ENCODE measurements at places on chromosomes 3 and 15.
A peak's percentile ranks its signal among the peaks of the same experiment; 100 is the strongest.

DNA sequence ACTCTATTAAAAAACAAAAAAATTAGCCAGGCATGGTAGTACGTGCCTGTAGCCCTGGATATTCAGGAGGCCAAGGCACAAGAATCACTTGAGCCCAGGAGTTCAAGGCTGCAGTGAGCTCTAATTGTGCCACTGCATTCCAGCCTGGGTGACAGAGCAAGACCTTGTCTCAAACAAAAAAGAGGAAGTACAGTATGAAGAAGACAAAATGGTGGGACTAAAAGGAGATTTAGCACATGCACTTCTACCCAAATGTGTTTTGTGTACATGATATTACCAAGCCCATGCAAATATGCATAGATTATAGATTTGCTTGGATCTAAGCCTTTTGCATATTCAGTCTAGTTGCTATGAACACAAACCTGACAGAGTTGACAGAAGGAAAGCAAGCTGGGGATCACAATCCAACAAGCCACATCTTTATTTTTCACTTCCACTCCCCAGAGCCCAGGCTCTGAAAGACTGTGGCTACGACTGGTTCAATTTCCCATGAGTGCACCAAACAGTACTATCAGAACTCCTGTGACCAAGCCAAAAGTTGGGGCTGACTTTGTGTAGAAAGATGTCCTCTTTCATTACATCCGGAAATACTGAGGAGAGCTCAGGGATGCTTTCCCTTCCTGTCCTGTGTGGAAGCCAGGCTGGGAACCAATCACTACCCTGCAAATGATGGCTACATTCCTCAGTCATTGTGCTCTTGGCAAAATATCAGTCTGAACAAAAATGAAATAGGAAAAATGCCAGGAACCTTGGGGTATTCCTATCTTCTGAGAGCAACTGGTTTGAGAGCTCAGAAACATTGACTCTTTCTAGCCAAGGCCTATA lies 49.4 kb downstream of the TGM4 start:
- DNase-seq, result no peak

DNA sequence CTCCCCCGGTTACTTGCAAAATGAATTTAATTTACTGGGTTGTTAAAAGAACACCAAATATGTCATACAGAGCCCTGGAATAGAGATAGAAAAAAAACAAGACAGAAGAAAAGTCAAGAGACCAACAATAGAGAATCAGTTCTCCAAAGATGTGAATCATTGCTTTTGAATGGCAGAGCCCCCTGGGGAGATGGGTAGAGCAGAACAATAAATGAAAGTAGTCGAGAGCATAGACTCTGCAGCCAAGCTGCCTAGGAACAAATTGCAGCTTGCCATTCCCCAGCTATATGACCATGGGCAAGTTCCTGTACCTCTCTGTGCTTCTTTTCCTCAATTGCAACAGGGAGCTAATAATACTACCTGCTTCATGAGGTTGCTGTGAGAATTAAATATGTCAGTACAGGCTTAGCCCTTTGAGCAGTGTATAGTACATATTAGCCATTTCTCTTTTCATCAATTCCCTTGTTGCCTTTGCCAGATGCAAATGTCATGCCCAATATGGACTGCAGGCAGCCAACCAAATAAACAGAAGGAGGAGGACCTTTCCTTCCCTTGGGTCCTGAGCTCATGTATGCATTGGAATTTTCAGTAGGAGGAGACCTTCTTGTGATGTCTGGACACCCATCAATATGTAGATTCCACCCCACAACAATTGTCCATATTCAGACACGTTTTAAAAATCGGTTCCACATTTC lies 25.0 kb upstream of the BFSP2 start:
- peak; percentile 15 for DNase-seq

- DNase-seq, result no peak
Observed at GRCh38 chr3:66266551-66266950, 45.8 kb downstream of the SLC25A26 start.

- no peak for DNase-seq
Observed at GRCh38 chr3:122941228-122942206, 86.0 kb downstream of the SEMA5B start.

DNA sequence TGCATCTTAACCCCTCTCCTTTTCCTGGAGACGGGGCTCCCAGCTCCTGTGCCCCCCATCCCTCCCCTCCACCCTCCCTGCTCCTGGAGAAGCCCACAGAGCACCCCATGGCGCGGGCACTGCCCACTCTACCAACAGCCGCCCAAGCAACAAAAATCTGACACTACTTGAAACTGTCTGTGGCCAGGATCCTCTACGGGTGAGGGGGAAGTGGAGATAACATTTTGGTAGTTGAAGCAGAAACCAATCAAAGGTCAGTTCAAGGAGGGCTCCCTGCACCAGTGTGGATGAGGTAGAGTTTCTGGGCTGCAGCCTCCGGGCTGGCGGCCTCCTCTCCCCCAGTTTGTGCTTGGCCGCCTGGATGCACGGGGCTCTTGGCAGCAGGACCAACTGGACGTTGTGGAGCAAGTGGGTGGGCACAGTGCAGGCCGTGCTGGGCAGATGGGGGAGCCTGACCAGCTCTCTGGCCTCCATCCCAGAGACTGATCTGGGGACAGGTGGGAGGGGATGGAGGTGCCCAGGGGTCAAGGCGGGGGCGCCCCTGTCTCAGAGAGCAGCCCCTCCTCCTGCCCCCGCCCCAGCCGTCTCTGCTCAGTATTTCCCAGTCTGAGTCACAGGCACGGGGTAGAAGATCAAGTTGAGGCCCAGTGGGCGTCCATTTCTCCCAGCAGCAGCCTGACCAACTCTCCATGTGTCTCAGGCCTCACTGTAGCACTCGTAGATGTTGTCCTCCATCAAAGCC lies 12.8 kb downstream of the H1-8 start:
- no peak for DNase-seq

DNA sequence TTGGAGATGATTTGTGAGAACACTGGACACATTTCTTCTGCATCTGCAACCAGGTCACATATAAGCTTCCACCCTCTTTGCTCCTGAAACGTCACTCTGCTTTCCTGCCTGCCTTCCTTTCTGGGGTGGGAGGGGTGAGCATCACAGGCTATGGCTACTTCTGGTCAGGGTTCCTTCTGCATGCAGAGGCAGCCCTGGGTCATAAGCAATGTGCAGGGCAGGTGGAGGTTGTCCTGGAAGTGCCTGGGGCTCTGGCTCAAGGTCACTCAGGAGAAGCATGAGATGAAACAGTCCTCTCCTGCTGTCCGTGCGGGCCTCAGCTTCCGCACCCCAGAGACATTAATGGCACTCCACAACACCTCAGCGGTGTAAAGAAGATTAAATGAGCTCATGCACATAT lies 15.1 kb downstream of the SLC6A20 start:
- no peak for DNase-seq

- DNase-seq, result no peak
Observed at GRCh38 chr15:89335298-89336041, 846 bp upstream of the POLG start.

DNA sequence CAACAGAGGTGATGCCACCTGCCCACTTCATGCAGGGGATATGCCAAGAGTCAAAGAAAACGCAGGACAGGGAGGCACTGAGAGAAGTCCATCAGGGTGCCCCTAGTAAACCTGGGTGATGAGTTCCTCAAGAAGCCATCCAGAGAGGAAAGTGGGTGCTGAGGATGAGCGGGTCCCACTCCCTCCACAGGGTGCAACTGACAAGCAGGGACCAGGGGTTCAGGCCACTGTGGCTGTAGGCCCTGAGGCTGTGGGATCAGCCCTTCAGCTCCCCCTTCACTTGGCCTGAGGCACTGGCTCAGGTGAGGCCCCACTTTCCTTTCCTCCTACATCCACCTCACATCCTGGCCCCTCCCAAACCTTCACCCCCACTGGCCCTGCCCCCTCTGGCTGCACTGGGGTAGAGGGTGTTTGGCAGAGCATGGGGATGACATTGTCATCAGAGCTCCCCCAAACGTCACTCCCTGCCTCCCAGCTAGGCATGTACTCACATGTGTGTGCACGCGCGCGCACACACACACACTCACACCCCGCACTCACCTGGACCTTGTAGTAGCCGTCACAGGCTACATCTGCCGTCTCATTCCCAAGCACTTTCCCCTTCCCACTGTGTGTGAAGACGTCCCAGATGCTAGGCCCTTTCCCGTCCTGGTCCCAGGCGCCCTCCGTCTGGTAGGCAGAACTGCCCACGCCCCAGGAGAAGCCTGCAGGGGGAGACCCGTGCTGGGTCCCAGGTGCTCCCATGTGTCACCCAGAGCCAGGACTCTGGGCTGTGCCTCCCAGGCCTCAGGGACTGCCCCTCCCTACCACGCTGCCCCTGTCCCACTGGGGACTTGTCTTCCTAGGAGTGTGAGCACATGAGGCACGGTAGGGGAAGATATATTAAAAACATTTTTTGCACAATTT lies 1.4 kb downstream of the LCTL start:
- no peak for DNase-seq

GRCh38 chr3:81443958-81444357 lies 317.5 kb downstream of the GBE1 start:
- peak; percentile 18 for DNase-seq

DNA sequence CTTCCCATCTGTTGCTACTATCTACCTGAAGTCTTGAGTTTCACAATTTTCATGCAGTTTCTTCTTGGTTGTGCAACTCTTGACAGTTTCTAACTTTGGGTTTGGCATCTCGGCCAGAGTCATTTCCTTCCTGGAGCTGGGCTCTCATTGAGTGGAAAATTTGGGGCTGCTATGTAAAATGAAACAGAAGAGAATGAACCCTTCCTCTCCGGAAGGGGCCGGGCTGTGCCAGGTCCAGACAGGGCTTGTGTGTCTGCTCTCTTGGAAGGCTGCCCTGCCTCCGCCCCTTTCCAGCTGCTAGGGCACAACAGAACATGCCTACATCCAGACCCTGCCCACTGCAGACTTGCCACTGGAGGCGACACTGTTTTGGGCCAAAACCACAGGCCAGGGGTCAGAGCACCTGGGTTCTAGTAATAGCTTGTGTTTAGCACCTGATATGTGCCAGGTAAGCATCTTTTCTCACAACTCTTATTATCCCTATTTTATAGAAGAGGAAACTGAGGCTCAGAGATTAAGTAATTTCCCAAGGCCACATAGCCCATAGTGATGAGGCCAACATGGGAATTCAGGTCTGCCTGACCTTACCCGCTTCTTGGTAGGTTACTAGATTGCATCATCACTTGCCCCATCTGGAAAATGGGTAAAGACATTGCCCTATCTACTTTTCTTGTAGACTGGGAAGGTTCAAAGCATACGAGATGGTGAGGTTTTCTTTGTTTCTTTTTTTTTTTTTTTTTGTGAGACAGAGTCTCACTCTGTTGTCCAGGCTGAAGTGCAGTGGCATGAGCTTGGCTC lies 25.0 kb downstream of the IRAK2 start:
- no peak for DNase-seq

DNA sequence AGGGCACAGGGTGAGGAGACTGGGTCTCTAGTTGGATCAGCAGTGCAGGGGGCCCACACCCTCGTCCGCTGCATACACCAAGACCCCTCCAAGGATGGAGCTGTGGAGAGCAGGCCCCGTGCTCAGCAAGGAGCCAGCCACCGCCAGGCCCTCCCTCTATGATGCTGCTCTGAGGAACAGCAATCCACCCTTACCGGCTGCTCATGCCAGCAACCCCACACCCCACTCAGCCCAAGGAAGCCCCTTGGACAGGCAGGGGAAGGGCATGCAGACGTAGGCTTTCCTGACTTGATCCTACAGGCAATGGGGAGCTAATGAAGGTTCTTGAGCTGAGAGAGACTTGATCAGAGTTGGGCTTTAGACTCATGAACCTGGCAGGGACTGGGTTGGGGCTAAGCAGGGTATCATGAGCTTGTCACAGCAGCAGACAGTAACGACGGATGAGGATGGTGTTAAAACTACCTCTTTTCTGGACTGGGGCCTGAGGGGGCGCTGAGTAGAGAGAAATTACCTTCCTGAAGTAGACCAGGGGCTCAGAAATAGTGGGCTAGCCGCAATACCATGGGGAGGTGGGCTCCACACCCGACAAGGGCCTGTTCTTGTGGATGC lies 50.5 kb upstream of the FGD5 start:
- DNase-seq, result no peak

DNA sequence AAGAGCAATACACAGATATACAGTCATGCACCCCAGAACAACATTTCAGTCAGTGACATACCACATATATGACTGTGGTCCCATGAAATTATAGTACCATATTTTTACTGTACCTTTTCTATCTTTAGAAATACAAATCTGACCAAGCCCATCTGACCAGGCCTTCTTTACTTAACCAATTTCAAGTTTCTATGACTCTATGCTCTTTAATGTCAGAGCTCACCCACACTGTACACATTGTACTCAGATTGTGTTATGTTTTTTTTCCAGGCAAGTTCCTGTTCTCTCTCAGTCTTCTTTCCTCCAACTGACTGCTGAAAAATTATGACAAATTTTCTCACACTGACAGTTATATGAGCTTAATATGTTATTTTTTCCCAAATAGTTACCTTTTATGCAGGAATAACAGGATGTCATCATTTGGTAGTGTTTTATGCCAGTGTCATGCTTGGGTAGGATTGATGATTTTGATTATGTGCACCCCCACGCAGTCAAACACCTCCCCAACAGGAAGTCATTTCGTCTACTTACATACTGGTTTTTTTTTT lies 8.0 kb upstream of the CBLB start:
- DNase-seq, result no peak

- no peak for DNase-seq
Observed at GRCh38 chr3:58697561-58697960, 31.0 kb upstream of the FAM3D start.

DNA sequence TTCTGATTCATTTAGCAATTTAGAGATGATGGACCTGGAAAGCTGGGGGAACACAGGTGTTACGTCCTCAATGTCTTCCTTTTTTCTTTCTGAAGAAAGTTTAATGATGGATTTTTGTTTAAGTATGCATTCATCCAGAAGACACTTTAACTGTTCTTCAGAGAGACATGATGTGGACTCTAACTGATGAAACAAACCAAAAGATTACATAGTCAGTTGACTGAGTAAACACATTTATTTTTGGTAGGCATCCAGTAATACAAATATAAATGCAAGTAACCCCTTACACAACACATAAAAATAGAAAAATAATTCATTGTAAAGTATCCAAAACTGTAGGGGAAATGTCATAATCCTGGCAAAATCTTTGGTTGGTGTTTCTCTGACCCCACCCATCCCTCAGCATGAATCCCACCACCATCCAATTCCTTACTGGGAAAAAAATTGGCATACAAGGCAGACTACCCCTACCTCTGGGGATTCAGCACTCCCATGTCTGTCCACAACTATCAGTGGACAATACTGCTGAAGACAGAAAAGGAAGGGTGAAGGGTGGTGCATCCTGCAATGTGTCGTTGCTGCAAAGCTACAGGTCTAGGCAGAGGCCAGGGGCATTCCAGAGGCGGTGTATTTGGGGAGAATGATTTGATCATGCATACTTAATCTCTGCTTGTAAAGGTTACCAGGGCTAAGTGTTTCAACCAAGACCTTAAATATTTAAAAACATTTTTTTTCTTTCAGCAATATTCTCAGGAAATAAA lies 37.4 kb downstream of the THBS1 start:
- no peak for DNase-seq

- no peak for DNase-seq
Observed at GRCh38 chr3:16369885-16370284, 104.9 kb downstream of the OXNAD1 start.

DNA sequence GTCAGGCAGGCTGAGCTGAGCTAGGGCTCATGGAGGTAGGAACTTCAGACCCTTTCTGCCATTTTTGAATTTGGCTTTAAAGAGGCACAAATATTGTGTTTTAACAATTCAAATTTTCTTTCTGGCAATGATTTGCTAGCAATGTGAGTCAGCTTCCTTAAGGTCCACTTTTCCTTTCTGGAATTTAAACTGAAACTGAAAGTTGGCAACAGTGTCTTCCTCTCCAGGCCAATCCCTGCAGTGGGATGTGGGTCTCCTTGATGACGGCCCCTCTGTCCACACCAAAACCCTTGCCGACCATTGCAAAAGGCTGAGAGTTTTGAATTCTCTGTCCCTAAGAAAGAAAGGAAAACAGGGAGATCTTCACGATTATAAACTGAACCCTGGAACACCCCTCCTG lies 27.1 kb downstream of the RPSA start:
- no peak for DNase-seq
